ENCODE measurements at places on chromosomes 2 and 18.

- DNase-seq: no peak
Observed at GRCh38 chr18:59646963-59647307, 50.3 kb downstream of the CCBE1 start.

DNA sequence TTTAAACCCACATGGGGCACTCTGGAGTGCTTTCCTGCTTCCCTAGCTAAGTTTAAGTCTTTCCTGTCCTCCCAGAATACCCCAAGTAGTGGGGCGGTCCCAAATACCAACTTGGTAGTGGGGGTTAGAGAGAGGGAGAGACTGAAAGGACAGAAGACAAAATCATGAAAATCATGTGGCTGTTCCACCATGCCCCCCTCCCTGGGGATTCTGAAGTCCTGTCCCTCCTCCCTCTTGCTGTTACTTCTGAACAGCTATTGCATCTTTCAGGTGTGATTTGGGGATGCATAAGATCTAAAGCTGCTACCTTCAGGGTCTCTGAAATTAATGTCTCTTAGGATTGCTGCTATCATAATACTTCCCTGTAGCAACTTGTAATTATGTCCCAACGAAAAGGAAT is 266.9 kb upstream of the EPAS1 start:
- DNase-seq: no peak

- DNase-seq: no peak
Observed at GRCh38 chr2:5392658-5393057, 299.5 kb upstream of the SOX11 start.

DNA sequence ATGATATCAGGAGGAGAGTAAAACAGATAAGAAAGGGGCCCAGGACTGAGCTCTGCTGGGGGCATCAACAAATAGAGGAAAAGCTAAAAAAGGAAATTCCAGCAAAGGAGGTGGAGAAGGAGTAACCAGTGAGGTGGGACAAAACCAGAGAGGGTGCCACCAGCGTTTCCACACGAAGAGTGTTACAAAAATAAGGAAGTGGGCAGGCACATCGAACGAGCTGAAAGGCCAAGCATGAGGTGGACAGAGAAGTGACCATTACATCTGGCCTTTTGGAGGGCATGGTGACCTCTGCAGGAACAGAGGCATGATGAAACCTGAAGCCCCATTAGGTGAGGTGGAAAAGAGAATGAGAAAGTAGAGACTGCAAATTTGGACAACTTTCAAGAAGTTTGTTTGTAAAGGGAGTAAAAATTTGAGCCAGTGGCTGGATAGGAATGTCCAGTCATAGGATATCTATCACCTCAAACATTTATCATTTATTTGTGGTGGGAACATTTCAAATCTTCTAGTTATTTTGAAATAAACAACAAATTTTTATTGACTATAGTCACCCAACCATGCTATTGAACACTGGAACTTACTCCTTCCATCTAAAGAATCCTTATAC is 18.4 kb upstream of the VIT start:
- no peak for DNase-seq

DNA sequence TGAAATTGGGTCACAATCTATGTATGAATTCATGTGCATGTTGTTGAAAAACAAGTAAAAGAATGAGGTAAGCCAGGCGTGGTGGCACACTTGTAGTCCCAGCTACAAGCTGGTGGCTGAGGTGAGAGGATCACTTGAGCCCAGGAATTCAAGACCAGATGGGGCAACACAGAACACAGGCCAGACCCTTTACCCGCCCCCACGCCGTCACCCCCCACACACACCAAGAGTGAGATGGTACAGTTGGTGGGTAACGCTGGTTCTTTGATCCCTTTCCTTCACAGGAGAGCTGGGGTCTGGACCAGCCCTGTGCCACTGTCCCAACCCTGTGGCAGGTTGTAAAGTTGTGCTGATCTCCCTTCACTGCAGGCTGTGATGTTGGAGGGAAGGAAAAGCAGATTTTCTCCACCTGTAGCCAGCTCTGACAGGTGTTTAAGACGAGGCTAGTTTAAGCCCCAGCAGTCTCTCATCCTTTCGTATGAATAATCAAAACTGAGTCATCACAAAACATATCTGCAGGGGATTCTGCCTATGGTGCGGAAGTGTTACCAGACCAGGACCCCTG is 13.6 kb downstream of the B3GNT2 start:
- no peak for DNase-seq

DNA sequence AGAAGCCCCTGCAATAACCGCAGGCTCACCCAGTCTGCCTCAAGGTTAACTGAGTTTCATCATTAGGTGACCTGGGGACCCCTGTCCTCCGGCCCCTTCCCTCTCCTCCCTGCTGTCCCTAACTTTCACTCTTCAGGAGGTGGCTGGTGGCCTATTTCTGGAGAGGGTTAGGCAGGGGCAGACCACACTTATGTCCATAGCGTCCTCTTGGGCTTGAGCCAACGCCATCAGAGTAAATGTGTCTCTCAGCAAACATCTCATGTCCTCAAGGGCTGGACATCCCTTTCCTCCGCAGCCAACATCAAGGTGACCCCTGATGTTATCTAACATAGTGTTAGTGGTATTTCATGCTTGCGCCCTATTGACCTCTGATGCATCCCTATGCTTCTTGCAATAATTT is 114.8 kb downstream of the BCL11A start:
- no peak for DNase-seq

DNA sequence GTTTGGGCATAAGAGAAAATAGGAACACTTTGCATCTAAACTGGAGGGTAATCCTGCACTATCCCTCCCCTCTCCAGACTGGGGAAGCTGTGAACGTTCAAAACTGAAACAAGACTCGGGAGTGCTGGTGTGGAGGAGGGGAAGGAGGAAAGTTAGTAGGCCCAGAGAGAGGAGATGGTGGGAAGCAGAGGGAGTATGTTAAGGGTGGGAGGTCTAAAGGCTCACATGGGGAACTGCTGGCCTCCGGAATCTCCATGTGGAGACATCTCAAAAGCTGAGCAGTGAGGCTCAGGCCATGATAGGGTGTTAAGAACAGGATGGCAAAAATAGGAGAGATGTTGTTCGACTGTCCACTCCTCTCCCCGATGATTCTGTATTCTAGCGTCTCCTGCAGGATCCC is 47.9 kb downstream of the ADD2 start:
- DNase-seq: no peak

DNA sequence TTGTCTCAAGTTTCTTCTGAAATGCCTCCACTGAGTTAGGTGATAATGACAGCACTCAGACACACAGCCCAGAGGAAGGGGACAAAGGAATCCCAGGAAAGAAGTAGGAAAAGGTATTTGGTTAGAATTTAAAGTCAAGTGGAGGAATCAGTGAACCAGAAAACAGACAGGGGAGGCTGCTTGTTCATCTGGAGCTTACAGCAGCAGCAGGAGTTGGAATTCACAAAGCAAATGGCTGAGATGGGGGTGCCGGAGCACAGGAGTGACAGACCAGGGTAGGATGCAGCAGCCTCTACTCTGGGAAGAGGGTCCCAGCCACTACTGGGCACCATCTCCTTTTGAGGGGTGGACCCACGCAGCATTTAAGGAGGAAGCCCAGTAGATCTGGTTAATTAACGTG is 104.8 kb downstream of the ST6GAL2 start:
- no peak for DNase-seq

DNA sequence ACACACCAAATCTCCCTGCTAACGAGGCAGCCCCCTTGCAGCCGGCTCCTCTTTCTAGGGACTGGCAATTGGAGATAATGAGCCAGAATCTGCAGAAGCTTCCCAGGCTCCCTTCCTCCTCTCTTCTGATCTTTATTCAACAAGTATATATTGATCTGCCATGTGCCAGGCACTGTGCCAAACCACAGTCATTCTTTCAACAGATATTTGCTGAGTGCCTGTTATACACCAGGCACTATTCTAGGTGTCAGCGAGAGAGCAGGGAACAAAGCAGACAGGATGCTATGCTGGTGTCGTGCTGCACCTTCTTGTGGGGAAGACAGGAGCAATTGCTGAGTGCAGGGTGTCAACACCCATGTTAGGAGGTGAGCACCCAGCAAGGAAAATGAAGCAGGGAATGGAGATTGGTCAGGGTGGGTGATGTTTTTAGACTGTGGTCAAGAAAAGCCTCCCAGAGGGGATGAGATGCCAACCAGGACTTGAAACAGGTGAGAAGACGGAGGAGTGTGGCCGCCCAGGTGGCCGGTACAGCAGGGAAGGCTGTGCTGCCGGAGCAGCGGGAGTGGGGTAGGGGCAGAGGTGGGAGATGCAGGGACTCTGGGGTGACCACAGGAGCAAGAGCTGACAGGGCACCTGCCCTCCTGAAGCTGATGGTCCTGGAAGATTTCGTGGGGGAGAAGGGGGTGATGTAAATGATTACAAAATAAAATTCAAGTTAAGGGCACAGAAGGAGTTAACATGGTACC is 307.6 kb upstream of the RAB12 start:
- peak; percentile 78 for DNase-seq

DNA sequence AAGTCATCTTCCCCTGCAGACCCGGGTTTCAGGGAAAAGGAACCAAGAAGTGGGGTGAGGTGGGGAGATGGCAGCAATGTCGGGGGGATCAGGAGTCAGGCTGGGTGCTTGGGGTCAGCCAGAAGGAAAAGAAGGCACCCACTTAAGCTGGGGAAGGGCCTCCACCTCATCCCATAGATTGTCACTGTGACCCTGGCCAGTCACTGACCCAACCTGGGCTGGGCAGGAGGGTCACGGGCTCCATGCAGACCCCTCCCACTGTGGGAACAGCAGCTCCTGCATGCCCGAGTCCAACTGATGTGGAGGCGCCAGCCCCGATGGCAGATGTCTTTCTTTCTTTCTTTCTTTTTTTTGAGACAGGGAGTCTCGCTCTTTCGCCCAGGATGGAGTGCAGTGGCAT is 53.6 kb upstream of the HAAO start:
- no peak for DNase-seq

DNA sequence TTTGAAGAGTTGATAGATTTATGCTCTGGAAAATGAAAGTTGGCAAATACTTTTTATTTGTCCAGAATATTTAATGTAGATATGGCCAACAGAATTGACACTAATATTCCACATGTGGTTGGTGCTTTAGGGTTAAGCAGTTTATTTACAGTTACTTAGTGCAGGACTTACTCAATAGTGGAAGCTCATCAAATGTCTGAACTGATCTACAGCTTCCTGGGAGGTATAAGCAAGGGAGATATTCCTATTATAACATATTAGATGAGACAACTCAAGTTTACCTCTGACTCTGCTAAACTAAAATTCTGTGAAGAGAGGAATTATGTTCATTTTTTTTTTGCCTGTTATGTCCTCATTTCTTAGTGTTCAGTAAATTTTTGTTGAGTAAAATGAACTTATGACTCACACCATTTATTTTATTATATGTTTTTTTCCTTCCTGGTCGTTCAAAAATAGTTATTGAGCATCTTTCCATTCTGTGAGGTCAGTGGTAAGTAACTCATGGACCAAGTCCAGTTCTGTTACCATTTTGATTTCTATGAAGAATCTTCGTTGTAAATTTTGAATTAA is 13.6 kb downstream of the ABI2 start:
- no peak for DNase-seq

- no peak for DNase-seq
Observed at GRCh38 chr2:168945508-168945907, 44.4 kb downstream of the G6PC2 start.

DNA sequence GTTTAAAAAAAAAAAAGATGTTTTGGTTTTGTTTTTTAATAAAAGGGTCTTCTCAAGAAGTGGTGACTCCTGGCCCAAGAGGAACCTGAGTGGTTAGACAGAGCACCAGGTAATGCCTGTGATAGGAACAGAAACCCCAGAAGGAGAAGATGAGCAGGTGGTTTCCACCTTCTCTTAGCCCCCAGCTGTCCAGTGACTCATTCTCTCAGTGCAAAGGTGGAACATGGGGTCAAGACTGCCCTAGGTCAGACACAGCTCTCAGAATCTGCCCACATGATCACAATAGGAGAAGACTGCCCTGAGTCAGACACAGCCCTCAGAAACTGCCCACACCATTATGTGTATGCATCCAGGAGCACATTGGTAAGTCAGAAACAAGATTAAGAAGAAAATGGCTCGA is 61.8 kb downstream of the TBC1D8 start:
- no peak for DNase-seq

GRCh38 chr18:36942264-36942663 is 113.3 kb downstream of the KIAA1328 start:
- no peak for DNase-seq

GRCh38 chr2:236702657-236703372 is 133.2 kb downstream of the ACKR3 start:
- no peak for DNase-seq

DNA sequence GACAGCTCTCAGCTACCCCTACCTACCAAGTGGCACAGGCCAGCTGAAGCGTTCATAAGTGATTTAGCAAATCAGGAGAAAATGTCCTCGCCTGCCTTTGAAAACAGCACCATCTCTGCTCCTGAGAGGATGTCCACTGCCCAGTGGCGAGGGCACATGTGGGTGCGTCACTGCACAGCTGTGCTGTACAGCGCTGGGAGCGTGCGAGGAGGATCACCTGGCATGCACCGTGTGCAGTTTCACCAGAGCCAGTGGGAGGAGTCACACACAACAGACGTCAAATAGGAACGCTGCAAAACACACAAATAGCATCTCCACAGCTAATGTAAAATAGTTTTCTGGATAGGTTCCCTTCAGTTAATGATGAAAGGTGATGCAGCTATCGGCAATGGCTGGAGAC is 154.1 kb downstream of the HDAC4 start:
- DNase-seq: peak; percentile 87

- DNase-seq: peak; percentile 8
Observed at GRCh38 chr2:144004742-144005141, 515.2 kb downstream of the ZEB2 start.

- DNase-seq: no peak
Observed at GRCh38 chr2:207530160-207531031, 634 bp downstream of the CREB1 start.

GRCh38 chr2:175633227-175633626 is 368.8 kb downstream of the LNPK start:
- DNase-seq: peak; percentile 22

DNA sequence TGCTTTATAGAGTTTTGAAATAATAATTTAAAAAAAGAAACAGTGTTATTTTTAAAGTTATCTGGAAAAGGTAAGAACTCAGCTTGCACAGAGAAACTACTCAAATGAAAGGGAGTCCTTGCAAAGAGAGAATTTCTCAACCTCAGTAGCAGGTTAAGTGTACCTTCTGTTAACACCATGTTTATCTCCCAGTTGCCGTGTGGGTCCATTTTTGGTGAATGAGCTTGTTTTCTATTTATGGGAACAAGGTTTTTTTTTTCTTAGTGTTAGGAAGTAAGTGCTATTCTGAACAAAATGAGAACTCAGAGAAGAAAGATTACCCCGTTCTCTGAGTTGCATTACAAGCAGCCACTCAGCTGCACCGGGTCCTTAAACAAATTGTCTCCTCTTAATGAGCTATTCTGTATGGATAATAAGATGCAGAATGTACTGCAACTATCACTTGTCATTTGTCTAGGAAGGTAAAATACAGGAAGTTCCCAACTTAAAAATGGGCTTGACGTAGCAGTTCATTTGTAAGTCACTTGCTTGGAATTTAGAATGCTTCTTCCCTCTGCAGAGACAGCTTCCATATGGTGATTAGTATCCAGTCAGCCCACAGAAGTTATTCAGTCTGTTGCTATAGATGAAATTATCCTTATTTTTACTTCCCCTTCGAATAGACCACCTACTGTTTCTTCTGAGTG is 74.9 kb downstream of the LTBP1 start:
- no peak for DNase-seq

GRCh38 chr2:232628466-232629128 is 4.8 kb upstream of the EFHD1 start:
- DNase-seq: no peak

Data from DMS153 (cell line).